ENCODE measurements at places on chromosomes 16 and 17.

- no peak for DNase-seq
These were observed 14.6 kb downstream of the SMTNL2 start for GRCh38 chr17:4598776-4599504.

DNA sequence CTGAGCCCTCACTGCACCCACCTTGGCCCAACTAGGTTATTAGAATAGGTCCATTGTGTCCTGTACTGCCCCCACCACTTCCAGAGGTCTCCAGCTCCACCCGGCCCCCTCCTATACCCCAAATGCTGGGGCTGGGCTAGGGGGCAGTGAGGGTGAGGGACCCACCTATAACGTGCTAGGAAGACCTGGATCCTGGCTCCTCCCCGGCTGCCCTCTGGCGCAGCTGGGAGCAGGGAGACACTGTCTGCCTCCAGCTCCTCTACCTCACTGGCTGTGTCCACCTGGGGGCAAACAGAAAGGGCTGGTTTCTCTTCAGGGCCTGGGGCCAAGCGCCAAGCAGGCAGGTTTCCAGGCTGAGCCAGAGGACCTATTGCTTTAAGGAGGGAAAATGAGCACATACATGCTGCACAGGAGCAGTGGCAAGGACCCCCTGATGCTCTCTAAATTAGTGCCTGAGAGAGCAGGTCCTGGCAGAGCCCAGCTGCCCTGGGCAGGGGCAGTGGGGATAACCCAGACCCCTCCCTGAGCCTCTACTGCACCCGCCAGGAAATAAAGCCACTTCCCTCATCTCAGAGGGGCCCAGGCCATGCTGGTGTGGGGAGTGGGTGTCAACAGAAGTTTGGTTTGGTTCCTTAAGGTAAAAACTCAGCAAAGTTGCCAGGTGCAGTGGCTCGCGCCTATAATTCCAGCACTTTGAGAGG lies 12.2 kb downstream of the TSPOAP1 start:
- no peak for DNase-seq

- DNase-seq, result no peak
These were observed 48.4 kb upstream of the SKAP1 start for GRCh38 chr17:48478224-48479013.

DNA sequence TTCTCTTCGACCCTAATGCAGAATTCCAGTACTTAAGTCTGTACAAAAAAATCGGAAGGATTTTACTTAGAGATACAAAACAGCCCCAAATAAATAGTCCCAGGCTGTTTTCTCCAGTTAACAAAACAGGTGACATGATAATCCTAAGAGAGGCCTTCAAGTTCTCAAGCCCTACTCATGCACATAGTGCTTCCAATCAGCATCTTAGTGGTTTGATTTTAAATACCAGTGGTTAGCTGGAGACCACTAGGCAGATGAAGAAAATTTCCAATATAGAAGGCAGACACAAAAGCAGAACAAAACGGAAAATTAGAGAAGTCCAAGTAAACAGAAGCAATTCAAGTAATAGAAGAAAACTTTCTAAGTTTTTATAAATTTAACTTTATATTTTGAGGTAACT lies 5.2 kb upstream of the OR4D2 start:
- no peak for DNase-seq

DNA sequence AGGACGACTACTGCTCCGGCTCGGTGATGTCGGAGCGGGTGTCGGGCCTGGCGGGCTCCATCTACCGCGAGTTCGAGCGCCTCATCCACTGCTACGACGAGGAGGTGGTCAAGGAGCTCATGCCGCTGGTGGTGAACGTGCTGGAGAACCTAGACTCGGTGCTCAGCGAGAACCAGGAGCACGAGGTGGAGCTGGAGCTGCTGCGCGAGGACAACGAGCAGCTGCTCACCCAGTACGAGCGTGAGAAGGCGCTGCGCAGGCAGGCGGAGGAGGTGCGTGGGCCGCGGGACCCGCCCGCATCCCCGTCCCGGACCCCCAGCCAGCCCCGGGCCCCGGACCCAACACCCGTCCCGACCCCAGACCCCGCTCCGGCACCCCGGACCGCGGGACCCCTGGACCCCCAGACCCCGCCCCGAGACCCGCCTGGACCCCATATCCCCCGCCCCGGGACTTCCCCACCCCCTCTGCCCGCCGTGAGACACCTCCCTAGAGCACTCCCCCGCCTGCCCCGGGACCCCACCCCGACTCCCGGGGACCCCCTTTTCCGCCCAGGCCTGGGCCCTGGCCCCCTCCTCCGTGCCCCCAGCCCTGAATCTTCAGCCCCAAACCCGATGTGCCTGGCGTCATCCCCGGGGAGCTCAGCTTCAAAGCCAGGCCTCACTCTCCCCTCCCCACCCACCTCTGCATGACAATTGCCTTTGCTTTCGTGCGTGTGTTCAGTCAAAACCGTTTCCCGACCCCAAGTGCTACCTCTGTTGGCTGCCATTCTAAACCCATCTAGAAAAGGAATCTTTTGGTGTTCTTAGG lies 594 bp downstream of the MAPK8IP3 start:
- peak; percentile 13 for DNase-seq

DNA sequence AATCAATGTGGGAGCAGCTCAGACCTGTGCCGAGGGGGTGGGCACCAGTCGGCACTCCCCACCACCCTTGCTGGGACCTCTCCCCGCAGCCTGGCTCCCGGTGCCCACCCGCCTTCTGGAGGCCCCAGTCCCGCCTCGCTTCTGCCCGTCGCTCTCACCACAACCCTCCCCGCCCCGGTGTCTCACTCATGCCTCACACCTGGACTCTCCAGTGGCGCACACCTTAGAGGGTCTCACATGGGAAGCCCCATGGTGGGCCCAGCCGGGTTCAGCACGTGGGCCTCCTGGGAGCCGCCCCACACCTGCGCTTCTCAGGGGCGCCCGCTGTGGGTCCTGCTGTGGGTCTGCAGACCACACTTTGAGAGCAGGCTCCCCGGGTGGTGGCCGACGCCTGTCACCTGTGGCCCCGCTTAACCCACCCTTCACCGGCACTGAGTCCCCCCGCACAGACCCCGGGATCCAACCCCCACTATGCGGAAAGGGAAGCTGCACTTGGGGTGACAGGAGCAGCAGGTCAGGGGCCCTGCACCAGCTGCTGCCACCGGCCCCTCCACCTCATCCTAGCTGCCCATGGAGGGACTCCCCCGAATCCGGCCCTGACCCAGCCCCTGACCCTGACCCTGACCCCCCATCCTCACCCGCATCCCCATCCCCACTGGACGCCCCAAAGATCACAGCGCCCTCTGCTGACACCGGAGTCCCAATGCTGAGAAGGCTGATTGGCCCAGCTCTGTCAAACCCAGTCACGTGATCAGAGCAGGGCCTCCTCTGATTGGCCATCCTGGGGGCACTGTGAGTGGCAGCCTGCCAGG lies 27.4 kb upstream of the SLC38A10 start:
- DNase-seq, result no peak

- peak; percentile 40 for DNase-seq
These were observed 32.7 kb downstream of the BMERB1 start for GRCh38 chr16:15466886-15467781.

DNA sequence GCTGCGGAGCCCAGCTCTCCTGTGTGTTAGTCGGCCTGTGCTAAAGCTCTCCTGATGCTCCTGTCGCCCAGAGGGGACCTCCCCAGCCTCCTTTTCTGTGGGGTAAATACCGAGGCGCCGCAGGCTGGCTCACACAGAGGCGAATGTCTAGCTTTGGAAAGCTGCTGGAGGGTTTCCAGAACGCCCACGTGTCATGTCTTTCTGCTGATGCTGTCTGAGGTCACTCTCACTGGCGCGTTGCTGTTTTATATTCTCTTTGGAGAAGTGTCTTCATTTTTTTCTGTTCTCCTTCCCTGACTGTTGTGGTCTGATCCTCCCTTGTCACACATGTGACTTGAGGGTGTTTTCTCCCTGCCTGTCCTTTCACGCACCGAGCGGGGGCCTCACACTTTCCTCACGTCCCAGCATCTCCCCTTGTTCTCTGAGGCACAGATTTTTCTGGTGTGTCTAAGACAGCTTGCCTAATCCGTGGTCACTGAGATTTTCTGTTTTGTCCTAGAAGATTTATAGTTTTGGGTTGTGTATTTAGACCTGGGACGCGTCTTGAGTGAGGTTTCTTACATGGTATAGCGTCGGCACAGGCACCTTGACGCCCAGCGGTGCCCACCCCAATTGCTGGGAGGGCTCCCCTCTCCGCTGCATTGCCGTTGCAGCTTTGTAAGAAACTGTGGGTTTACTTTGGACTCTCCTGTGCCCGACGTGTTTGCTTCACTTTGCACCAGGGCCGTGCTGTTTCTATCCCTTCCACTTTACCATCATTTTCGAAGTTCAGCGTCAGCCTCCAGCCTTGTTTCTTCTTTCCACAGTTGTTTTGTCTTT lies 92.1 kb upstream of the ZNF750 start:
- peak; percentile 80 for DNase-seq

DNA sequence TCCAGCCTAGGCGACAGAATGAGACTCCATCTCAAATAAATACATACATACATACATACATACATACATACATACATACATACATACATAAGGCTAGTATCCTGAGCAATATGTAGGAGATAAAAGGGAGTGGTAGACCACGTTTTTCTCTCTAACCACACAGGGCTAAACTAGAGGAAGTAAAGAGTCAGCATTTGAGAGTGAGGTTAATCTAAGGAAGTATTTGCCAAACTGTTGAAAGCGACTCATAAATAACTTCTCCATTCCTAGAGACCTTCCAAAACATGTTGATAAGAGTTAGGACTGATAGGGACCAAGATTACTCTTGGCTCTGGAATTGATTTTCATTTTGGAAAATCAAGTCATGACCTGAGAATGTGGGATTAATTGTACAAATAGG lies 68.9 kb downstream of the NEUROD2 start:
- DNase-seq, result peak; percentile 63

- no peak for DNase-seq
These were observed 24.4 kb downstream of the ARHGAP17 start for GRCh38 chr16:24990803-24991202.

GRCh38 chr17:19555746-19556145 lies 22.1 kb downstream of the SLC47A1 start:
- no peak for DNase-seq

GRCh38 chr17:49501496-49501895 lies 6.4 kb downstream of the NGFR start:
- no peak for DNase-seq

DNA sequence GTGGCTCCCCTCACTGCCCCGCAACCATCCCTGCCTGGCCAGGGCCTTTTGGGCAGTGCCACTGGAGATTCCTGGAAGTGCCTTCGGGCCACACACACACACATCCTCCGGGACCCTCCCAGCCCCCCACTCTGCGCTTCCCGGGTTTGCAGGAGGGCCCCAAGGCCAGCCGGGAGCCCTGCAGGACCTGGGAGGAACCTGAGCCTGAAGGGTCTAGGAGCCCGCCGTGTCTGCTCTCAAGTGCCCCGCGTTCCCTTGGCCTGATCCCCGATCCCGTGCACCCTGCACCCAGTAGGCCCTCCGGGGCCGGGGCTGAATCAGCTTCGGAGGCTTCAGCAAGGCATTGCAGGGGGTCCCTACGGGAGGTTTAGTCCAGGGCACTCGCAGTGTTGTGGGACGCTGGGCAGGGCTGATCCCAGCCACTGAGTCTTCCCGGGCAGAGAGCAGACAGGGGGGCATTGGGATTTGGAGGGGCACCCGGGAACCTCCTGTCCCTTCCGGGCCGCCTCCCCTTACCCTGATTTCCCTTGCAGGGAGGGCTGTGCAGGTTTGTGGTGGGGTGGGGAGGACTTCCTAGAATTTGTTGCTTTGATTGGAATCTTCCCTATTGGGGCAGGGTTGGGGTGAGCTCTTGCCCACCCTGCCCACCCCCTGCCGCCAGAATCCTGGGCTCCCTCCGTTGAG lies 36.9 kb downstream of the TMEM235 start:
- DNase-seq, result no peak

DNA sequence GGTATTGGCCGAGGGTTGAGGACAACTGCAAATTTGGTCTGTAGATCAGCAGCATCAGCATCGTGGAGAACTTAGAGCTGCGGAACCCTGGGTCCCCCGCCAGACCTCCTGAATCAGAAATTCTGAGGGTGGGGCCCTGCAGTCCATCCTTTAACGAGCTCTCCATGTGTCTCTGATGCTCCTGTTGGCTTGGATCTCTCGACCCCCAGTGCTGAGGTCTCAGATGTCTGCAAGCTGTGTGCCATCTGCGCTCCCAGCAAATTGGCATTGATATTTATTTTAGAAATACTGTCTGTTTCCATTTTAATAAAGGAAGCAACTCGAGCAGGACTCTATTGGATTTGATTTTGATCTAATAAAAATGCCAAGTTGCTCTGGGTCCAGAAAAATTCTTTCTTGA lies 250.0 kb downstream of the KATNIP start:
- no peak for DNase-seq

GRCh38 chr16:58510097-58510775 lies 5.1 kb upstream of the SETD6 start:
- no peak for DNase-seq

GRCh38 chr17:36498560-36499300 lies 12.2 kb downstream of the ZNHIT3 start:
- DNase-seq, result no peak

- no peak for DNase-seq
These were observed 69.2 kb downstream of the TANC2 start for GRCh38 chr17:63035271-63035670.

- DNase-seq, result no peak
These were observed 1.1 kb upstream of the PPL start for GRCh38 chr16:4937782-4938682.

GRCh38 chr17:2502871-2503580 lies 8.7 kb downstream of the METTL16 start:
- no peak for DNase-seq

- no peak for DNase-seq
These were observed at the start of gene KCNAB3 for GRCh38 chr17:7929158-7930023. Gene KCNAB3, minus strand, starts transcription at chr17:7929856. Its CDS starts 421 bp downstream, at chr17:7929435.

GRCh38 chr17:73142872-73143381 lies 21.9 kb upstream of the SSTR2 start:
- DNase-seq, result peak; percentile 88

- DNase-seq, result peak; percentile 84
These were observed 6.8 kb upstream of the NOTUM start for GRCh38 chr17:81967533-81968395.

- peak; percentile 79 for DNase-seq
These were observed 17.9 kb downstream of the PSME3IP1 start for GRCh38 chr16:57167953-57168352.

GRCh38 chr16:1413684-1414531 lies 596 bp downstream of the UNKL start:
- DNase-seq, result peak; percentile 32

GRCh38 chr16:10647721-10648296 lies 46.9 kb downstream of the TEKT5 start:
- no peak for DNase-seq

DNA sequence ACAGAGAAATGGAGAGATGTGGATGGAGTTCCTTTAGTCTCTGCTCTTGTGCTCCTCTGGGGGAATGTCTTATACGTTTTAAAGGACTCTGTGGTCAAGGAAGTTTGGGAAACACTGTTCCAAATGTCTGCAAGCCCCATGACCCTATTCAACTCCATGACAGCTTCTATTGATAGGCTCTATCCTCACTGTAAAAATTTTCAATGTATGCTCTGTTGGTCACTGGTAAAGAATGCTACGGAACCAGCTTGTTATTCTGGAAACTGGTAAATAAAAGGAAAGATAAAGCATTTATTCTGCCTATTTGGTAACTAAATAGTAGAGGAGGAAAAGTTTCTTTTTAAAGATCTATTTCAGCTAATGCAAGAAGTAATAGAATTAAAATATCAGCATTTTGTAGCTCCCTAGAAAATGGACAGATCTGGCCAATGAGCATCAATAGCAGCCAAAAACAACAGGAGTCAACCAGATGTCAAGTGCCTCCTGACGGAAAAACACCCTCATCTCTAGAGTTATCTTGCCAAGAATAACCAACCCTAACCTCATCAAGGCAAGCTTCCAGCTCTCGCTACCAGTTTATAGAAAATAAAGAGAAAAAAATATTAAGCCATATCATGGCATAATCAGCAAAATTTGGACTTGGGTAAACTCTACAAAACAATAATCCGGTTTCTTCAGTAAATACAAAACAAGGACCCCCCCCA lies 16.1 kb downstream of the GDE1 start:
- DNase-seq, result no peak
